HT1080 (cell line): ENCODE measurements at places on chromosomes 11 and 22. TPM values are rescaled to one million over a fixed set of nuclear protein-coding genes. Genes with fewer than 3 reads are reported as not detected.

DNA sequence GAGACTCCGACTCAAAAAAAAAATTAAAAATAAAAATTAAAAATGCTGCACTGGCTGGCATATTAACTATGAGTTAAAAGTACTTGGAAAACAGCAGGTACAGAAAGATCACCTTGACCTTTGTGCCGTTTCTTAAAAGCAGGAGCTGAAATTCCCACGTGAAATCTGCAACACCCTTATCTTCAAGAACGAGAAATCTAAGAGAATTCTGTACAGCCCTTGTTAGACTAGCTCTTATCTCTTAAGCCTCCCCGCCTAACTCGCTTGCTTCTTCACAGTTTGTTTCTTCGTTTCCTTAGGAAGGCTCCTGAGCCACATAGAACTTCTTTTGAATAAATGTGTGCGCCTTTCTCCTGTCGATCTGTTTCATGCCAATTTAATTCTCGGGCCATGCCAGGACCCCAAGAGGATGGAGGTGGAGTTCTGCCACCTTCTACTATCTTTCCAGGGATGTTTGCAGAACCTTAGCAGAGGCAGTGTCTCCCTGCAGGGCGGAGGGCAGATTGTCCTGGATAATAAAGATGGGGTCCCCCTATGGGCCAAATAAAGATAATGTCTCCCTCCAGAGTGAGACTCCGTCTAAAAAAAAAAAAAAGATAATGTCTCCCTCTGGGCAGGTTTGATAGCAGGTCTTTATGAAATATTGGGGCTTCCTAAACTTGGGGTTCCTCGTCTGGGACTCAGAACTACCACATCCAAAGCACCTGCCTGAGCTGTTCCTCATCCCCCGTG, 27.4 kb upstream of the SYT8 start:
- DNase-seq, result no peak

DNA sequence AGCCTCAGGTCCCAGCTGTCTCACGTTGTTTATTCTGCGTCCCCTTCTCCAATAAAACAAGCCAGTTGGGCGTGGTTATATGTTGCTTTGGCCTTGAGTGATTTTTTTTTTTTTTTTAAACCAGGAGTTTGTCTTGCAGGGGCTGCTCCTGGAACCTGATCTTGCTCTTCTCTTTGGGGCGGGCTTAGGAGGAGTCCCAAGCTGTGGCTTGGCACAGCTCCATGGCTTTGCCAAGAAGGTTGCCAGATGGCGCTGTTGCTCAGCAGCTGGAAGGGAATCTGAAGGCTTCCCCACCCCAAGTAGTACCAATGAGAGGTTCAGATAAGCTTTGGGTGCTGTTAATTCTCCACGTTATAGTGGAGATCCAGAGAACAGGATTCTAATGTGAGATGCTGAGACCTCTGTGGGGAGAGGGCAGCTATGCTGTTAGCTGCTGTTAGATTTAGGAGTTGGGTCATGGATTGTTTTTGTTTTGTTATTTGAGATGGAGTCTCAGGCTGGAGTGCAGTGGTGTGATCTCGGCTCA, 2.0 kb upstream of the FERMT3 start:
- peak; percentile 93 for DNase-seq

- no peak for DNase-seq
Measured at GRCh38 chr11:73248526-73249185, 23.5 kb upstream of the P2RY6 start.

DNA sequence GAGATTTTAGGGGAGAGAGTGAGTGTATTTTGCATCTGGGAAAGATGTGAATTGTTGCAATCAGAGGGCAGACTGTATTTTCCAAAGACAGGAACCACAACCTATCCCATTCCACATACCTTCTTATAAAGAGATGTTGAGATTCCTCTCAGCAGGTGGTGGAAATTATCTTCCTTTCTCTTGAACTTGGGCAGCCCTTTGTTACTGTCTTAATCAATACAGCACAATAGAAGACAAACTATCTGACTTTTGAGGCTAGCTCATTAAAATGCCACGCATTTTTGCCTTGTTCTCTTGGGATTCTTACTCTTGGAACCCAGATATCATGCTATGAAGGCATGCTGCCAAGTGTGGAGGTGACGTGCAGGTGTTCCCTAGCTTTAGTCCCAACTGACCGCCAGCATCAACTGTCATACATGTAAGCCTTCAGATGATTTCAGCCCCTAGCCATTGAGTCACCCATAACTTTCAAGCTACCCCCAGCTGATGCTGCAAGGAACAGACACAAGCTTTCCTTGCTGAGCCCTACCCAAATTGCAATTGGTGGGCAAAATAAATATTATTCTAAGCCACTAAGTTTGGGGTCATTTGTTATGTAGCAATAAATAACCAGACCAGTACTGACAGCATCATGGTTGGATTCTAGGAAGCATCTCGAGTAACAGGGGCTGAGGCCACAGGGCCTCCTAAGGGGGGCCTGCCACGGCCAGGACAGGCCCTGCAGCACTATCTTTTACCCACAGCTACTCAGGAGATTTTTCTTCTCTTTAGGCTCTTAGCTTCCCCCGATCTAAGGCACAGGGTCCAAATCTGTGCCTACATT, 63.0 kb downstream of the RPL27A start:
- DNase-seq, result no peak

DNA sequence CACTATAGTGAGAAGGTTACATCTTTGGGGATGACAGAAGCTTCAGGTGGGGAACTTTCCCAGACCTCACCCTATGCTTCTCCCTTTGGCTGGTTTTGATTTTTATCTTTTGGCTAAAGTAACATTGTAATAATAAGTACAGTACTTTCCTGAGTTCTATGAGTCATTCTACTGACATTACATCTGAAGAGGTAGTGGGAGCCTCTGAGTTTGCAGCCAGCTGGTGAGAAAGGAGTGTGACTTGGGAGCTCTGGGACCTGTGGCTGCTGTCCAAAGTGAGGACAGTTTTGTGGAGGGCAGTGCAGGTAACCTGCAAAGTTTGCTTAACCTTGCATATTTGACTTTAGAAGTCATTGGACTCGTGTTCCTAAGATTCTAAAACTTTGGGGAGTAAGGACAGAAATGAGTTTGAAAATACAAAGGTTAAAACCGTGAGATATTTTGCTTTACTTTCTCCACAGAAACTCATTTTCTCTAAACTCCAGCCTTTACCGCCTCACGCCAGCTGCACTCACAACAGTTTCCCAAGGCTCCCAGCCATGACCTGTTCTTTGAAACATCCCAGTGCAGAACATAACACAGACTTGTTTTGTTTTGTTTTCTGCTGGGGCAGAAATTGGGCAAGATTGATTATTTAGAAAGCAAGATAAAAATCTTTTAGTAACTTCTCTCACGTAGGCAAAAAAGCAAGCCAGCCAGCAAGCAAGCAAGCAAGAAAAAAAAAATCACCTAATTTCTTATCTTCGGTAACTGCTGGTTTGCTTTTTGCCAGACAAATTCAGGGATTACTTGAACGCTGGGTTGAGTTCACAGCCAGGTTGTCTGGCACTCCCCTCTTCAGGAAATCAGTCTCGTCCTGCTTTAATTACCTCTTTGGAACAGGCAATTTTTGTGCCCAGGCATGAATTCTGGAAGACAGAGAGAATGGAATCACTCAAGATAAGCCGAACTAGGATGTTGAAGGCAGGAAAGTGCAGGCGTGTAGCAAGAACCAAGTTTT, 478.3 kb upstream of the ISX start:
- peak; percentile 57 for DNase-seq

DNA sequence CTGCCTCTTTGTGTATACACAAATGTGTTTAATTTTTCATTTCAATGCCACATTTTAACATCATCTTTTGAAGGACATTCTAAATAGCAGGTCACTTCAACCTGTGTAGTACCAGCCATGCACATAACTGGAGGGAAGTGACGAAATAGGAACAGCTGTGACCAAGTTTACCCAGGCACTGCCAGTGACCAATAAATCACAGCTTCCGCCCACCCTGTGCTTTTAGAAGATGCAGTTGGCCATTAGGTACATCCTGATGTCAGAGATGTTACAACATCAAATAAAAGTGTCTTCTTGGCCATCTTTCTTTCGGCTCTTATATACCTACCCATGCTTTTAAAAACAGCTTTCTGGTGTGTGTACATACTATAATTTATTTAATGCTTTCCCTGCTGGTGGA, 7.8 kb downstream of the LDLRAD3 start:
- DNase-seq, result no peak

- DNase-seq, result peak; percentile 81
Measured at GRCh38 chr11:61969838-61970662, 2.6 kb upstream of the FTH1 start.

- no peak for DNase-seq
Measured at GRCh38 chr22:27761000-27761399, 40.6 kb downstream of the MN1 start.

Gene TPBGL
- total RNA-seq, result 0.10 and 0.33 TPM in 2 replicates

Gene DMC1
- 0.03 TPM in 1 of 2 replicates, not detected in the other for total RNA-seq

Gene TSPAN32
- total RNA-seq, result 0.05 and 0.30 TPM in 2 replicates

Gene ACR
- total RNA-seq, result not detected in 2 replicates
